Smooth muscle cell of the pulmonary artery (primary cell): ENCODE measurements at places on chromosomes 16 and 17. TPM values are rescaled to one million over a fixed set of nuclear protein-coding genes. Genes with fewer than 3 reads are reported as not detected.

The CD300H gene
- not detected in 2 replicates for total RNA-seq

The SLC4A1 gene
- not detected in 2 replicates for total RNA-seq

The RHBDL1 gene
- total RNA-seq = 2.7 and 9.1 TPM in 2 replicates

The LPO gene
- 0.07 TPM in 1 of 2 replicates, not detected in the other for total RNA-seq

The SLC38A8 gene
- total RNA-seq = not detected in 2 replicates

The GDPD3 gene
- 0.76 and 1.3 TPM in 2 replicates for total RNA-seq

The C16orf92 gene
- not detected in 2 replicates for total RNA-seq

The CCL4L2 gene
- 0.13 TPM in 1 of 2 replicates, not detected in the other for total RNA-seq

The NEUROD2 gene
- total RNA-seq = not detected in 2 replicates

The PABPN1L gene
- not detected in 2 replicates for total RNA-seq

The NPIPA3 gene
- total RNA-seq = 0.69 and 0.98 TPM in 2 replicates

The TMEM186 gene
- 6.5 and 6.6 TPM in 2 replicates for total RNA-seq

The ITGA2B gene
- total RNA-seq = 0.30 and 0.46 TPM in 2 replicates
